ENCODE measurements at places on chromosomes 16 and 17.

GRCh38 chr16:20089246-20089965, 15.7 kb upstream of the GPR139 start:
- no peaks in the 10 kb centered on the region for H3K27me3 ChIP-seq
- no peaks in the 10 kb centered on the region for H3K36me3 ChIP-seq
- no peak overlapping the region for H3K27ac ChIP-seq
- H3K4me3 ChIP-seq, result no peak overlapping the region
- no peaks in the 10 kb centered on the region for H3K4me1 ChIP-seq
- DNase-seq, result no peak

DNA sequence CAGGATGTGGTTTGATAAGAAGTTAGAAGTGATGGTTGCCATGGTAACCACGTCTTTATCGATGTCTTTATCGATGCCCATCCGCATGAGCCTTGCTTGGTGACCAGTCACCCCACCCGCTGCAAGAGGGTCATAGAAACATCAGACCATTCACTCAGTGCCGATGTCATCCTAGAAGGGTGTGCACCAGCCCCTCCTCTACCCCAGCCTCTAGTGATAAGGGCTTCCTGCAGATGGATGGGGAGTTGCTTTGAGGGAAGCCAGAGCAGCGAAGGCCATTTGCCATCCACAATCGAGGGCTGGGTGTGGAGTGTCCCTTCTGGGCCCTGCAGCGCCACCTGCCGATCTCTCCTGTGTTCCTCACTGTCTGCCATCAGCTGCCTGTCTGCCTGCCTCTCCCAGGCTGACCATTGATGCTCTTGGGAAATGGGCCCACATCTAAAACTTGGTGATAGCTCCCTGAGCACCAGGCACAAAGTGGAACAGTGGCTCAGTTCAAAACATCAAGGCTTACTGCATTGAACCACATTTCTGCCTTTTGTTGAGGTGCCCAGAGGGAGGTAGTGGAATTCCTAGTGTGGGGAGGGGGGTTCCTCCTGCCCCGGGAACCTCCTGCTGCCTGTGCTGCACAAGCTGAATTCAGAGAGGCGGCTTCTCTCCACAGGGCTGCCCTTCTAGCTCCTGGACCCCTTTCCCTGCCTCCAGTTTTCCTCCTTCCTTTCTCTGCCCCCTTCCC, 8.9 kb downstream of the CALB2 start:
- peak; percentile 55 for DNase-seq
- no peak overlapping the region for H3K4me3 ChIP-seq
- H3K27ac ChIP-seq, result no peak overlapping the region

- H3K36me3 ChIP-seq, result no peaks in the 10 kb centered on the region
- peaks cover 13% of the 10 kb centered on the region for H3K4me1 ChIP-seq
- H3K27me3 ChIP-seq, result no peaks in the 10 kb centered on the region
- no peak for DNase-seq
Measured at GRCh38 chr16:70582280-70582978, 58.8 kb downstream of the SF3B3 start.

- H3K4me3 ChIP-seq, result no peak overlapping the region
- H3K27me3 ChIP-seq, result peaks cover 3% of the 10 kb centered on the region
- H3K36me3 ChIP-seq, result no peaks in the 10 kb centered on the region
- H3K27ac ChIP-seq, result no peak overlapping the region
Measured at GRCh38 chr17:36736201-36737156, 135.1 kb downstream of the MRM1 start.

DNA sequence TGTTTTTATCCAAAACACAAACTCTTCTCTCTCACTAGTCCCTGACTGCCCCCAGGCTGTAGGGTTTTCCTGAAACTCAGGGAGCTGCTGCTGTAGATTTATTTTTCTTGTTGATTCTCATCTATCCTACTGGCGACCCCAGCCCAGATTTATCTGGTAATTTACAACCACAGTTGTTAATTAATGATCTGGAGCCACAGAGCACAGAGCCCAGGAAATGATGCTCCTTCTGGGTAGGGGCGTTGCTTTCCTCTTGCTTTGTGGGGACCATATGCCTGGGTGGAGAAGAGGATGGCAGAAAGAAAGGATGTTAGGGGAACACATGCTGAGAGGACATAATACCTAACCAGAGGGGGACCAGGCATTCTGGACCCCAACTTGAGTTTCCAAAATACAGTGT, 7.4 kb upstream of the ETV4 start:
- no peak overlapping the region for H3K4me3 ChIP-seq
- H3K36me3 ChIP-seq, result no peaks in the 10 kb centered on the region
- no peak for DNase-seq
- peaks cover 96% of the 10 kb centered on the region for H3K4me1 ChIP-seq
- H3K27ac ChIP-seq, result peak overlapping the region; percentile 72
- H3K27me3 ChIP-seq, result no peaks in the 10 kb centered on the region

DNA sequence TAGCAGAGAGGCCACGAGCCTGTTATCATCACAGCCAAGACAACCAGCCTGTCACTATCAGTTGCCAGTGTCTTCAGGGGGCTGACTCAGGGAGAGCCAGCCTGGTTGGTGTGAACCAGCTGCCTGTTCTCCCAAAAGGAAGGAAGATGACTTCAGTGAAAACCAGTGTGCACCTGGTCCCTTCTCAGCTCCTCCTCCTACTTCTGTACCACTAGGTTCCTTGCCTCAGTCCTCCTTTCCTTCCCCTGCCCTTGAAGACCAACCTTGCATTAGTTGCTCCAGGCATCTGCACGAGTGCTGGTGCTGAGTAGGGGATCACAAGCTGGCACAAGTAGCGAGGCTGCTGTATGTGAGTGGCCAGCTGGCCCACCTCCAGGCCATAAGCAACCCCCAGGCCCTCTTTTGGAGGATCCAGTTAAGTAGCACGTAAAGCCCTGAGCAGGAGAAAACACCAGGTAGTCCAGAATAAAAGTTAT, 8.5 kb downstream of the TUBG1 start:
- H3K4me1 ChIP-seq, result peaks cover 35% of the 10 kb centered on the region
- no peak overlapping the region for H3K4me3 ChIP-seq
- DNase-seq, result no peak

DNA sequence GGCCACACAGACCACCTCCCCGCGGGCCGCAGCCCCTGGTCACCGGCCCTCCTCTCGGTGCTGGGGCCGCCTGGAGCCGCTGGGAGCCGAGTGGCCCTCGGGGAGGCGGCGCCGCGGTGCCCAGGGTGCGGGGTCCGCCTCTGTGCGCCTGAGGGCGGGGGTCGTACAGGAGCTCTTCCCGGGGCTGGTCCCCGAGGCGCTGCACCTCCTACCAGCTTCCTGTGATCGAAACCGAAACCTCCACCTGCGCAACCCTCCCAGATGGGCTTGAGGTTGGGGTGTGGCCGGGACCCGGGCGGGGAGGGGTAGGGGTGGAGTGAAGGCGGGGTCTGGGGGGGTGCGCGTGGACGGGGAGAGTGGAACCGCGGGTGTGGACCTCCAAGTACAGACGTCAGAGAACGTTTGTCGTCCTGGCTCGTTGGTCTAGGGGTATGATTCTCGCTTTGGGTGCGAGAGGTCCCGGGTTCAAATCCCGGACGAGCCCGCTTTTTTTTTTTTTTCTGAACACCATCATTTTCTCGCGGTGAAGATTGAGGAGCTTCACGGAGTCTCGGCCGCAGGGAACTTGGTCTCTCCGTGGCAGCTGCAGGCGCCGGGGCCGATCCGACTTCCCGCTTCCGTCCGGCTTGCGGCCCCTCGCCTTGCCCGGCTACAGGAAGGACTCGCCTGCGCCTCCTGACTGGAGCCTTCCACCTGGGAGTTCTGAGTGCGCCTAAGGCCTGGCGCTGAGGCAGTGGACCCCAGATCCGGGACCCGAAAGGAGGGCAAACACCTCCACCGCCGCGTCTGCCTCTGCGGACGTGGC, 23.9 kb downstream of the ZNF213 start:
- DNase-seq, result peak; percentile 87
- peak overlapping the region; percentile 87 for H3K4me3 ChIP-seq
- peak overlapping the region; percentile 91 for H3K27ac ChIP-seq

DNA sequence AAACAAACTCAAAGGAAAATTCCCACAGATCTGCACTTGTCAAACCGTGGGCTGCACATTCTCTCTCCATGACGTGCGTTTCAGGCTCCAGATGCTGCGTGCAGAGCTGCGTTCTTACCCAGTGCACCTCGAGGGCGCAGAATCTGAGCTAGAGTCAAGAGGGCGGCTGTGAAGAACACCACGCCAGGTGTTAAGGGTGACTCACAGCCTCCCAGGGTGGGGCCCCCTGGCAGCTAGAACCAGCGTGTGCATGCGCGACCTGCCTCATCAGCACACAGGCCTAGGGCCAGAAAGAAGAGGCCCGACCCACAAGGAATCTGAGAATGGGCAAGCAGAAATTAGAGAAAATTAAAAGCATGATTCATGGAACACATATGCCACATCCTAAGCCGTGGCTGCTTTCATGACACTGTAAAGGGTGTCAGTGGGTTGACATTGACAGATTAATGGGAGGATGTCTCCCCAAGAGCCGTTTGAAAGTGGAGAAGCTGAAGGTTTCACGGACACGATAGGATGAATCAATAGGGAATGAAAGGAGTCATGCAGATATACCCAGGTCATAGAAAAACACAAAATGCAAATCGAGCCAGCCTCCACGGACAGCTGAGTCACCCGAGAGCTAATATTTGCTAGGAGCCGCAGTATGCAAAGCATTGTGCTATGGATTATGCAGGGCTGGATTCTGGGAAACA, 29.0 kb downstream of the MARCHF10 start:
- peaks cover 13% of the 10 kb centered on the region for H3K27me3 ChIP-seq
- no peak overlapping the region for H3K4me3 ChIP-seq
- H3K27ac ChIP-seq, result no peak overlapping the region
- no peaks in the 10 kb centered on the region for H3K36me3 ChIP-seq
- DNase-seq, result peak; percentile 48

GRCh38 chr16:17828012-17828411, 357.3 kb upstream of the XYLT1 start:
- DNase-seq, result no peak
- H3K4me3 ChIP-seq, result no peak overlapping the region
- peaks cover 3% of the 10 kb centered on the region for H3K27me3 ChIP-seq
- H3K27ac ChIP-seq, result no peak overlapping the region
- no peaks in the 10 kb centered on the region for H3K36me3 ChIP-seq

- peaks cover 3% of the 10 kb centered on the region for H3K27me3 ChIP-seq
- H3K36me3 ChIP-seq, result no peaks in the 10 kb centered on the region
- H3K4me3 ChIP-seq, result no peak overlapping the region
- no peak for DNase-seq
- H3K4me1 ChIP-seq, result no peaks in the 10 kb centered on the region
Measured at GRCh38 chr16:85967111-85967510, 68.1 kb downstream of the IRF8 start.

DNA sequence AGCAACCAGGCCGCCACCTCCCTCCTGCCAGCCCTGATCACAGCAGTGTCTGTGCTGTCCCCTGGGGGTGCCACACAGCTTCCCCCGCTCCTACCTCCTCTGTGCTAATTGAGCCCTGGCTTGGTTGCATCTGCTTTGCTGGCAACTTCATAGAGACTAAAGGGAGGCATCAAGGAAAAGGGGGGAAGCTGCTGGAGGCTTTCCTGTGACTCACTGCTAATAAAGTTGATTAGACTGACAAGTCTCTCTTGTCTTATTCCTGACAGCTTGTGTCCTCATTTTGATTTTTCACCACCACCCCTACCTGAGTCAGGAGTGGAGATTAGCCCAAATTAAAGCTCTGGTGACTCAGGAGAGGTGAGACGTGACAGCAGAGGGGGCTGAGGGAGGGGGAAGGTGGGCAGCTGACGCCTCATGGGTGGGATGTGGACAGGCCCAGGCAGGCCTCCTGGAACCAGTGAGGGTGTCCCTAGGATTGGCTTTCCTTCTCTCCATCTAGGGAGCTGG, 310.0 kb downstream of the CBLN1 start:
- no peak overlapping the region for H3K27ac ChIP-seq
- no peaks in the 10 kb centered on the region for H3K27me3 ChIP-seq
- no peak overlapping the region for H3K4me3 ChIP-seq
- no peaks in the 10 kb centered on the region for H3K4me1 ChIP-seq
- no peaks in the 10 kb centered on the region for H3K36me3 ChIP-seq

GRCh38 chr16:57774705-57775285, 27.5 kb downstream of the KIFC3 start:
- DNase-seq, result no peak
- no peak overlapping the region for H3K27ac ChIP-seq
- H3K27me3 ChIP-seq, result no peaks in the 10 kb centered on the region
- H3K36me3 ChIP-seq, result peaks cover 34% of the 10 kb centered on the region
- no peak overlapping the region for H3K4me3 ChIP-seq

DNA sequence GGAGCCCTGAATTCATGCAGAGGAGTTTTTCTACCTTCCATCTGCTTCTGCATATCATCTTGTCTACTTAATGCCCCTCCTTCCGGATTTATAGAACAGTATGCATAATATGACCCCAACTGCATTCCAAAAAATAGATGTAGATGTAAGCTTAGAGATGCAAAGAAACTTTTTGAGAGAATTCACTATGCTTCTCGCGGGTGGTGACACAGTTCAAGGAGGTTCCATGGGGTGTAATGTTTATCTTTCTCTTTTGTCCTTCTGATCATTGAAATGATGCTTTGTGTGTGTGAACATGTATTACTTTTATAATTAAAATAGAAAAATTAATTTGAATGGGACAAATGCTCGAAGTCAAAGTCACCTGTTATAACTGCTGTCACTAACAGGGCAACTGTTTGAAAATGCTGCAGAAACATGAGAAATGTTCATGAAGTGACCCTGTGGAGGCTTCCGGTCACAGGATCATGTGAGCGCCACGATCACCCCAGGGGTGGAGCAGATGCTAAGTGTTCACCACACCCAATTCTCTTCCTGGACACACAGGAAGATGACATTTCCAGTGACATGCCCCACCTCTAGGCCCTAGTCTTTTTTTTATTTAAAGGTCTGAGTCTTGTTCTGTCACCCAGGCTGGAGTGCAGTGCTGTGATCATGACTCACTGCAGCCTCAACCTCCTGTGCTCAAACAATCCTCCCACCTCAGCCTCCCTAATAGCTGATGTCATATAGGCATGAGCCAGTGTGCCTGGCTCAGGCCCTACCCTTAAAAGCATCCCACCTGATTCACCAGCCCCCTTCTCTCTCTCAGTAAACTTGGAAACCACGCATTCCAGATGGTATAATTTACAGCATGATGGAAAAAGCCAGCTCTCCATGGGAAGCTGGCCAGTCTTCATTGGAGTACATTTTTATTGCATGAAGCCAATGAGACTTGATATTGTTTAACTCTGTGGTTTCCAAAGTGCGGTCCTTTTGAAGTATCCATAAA, 21.0 kb upstream of the AGRP start:
- no peak overlapping the region for H3K27ac ChIP-seq
- H3K27me3 ChIP-seq, result no peaks in the 10 kb centered on the region
- DNase-seq, result peak; percentile 56
- H3K4me1 ChIP-seq, result peaks cover 14% of the 10 kb centered on the region
- H3K36me3 ChIP-seq, result no peaks in the 10 kb centered on the region

- H3K4me3 ChIP-seq, result peak overlapping the region; percentile 43
- peak overlapping the region; percentile 89 for H3K27ac ChIP-seq
- H3K27me3 ChIP-seq, result no peaks in the 10 kb centered on the region
- peak; percentile 91 for DNase-seq
Measured at GRCh38 chr16:3274490-3274889, 8.8 kb upstream of the ZNF263 start.

GRCh38 chr17:81154961-81155360, 10.3 kb upstream of the PVALEF start:
- no peaks in the 10 kb centered on the region for H3K27me3 ChIP-seq
- peaks cover 4% of the 10 kb centered on the region for H3K4me1 ChIP-seq
- no peak for DNase-seq
- H3K36me3 ChIP-seq, result no peaks in the 10 kb centered on the region
- H3K4me3 ChIP-seq, result no peak overlapping the region

- no peak for DNase-seq
- H3K4me1 ChIP-seq, result peaks cover 37% of the 10 kb centered on the region
- H3K4me3 ChIP-seq, result peak overlapping the region; percentile 87
- H3K27me3 ChIP-seq, result no peaks in the 10 kb centered on the region
- H3K36me3 ChIP-seq, result peaks cover 18% of the 10 kb centered on the region
Measured at GRCh38 chr17:16352667-16353316, 477 bp downstream of the CENPV start.

Measured in HepG2 (cell line).